Liver (tissue), 10 donors: ENCODE measurements at places on chromosomes 12 and 14. TPM values are rescaled to one million over a fixed set of nuclear protein-coding genes. Genes with fewer than 3 reads are reported as not detected.

- H3K27me3 ChIP-seq = no peaks in the 10 kb centered on the region
- peaks cover 3% of the 10 kb centered on the region for H3K4me1 ChIP-seq
These were observed 29.4 kb upstream of the GPR68 start for GRCh38 chr14:91273885-91274273.

KRT4 gene
- total RNA-seq = not detected

GRCh38 chr12:2963760-2964292 lies 4.6 kb downstream of the TEAD4 start:
- DNase-seq = no peak
- no peaks in the 10 kb centered on the region for H3K27me3 ChIP-seq
- H3K4me1 ChIP-seq = peaks cover 2% of the 10 kb centered on the region
- H3K4me3 ChIP-seq = no peak overlapping the region
- no peaks in the 10 kb centered on the region for H3K36me3 ChIP-seq

KRT72 gene
- not detected for total RNA-seq

ACSM4 gene
- total RNA-seq = not detected

SMIM41 gene
- total RNA-seq = 0.50 TPM

- no peaks in the 10 kb centered on the region for H3K36me3 ChIP-seq
- no peak for DNase-seq
- no peak overlapping the region for H3K27ac ChIP-seq
- H3K4me1 ChIP-seq = peaks cover 8% of the 10 kb centered on the region
These were observed 105.0 kb upstream of the RASSF8 start for GRCh38 chr12:25853316-25854095.

HOXC6 gene
- 0.33 TPM for total RNA-seq

IQSEC3 gene
- total RNA-seq = under 0.01 TPM

- no peak overlapping the region for H3K27ac ChIP-seq
- no peaks in the 10 kb centered on the region for H3K36me3 ChIP-seq
- H3K4me1 ChIP-seq = no peaks in the 10 kb centered on the region
- DNase-seq = no peak
- H3K27me3 ChIP-seq = no peaks in the 10 kb centered on the region
- H3K4me3 ChIP-seq = no peak overlapping the region
These were observed 35.5 kb downstream of the CCDC60 start for GRCh38 chr12:119369907-119370546.

ARHGEF25 gene
- 2.0 TPM for total RNA-seq

MYF5 gene
- not detected for total RNA-seq

- peaks cover 3% of the 10 kb centered on the region for H3K4me1 ChIP-seq
- H3K36me3 ChIP-seq = no peaks in the 10 kb centered on the region
- H3K27ac ChIP-seq = no peak overlapping the region
- H3K4me3 ChIP-seq = no peak overlapping the region
- H3K27me3 ChIP-seq = no peaks in the 10 kb centered on the region
- DNase-seq = no peak
These were observed 114.5 kb downstream of the RAD51B start for GRCh38 chr14:67934087-67934486.
